ENCODE measurements at places on chromosomes 11 and 22.

- DNase-seq = no peak
Measured at GRCh38 chr11:86374069-86374468, 618 bp upstream of the CCDC81 start.

GRCh38 chr22:28358312-28358711 lies 321.3 kb downstream of the TTC28 start:
- no peak for DNase-seq

DNA sequence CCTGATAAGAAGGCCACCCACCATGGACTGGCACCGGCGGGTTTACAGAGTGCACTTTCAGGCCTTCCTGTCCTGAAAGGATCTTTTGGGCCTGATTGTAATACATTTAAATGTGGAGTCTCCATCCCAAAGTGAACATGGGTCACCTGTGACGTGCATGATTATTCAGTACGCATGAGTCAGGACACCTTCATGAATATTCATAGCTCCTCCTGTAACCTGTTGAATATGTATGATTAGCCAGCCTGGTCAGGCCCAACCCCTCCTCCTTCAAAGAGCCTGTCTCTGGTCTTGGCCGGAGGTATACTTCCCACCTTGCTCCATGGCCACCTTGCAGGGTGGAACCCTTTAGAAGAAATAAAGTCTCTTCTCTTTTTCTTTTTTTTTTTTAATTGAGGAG lies 75.9 kb upstream of the NUP50 start:
- DNase-seq = no peak

DNA sequence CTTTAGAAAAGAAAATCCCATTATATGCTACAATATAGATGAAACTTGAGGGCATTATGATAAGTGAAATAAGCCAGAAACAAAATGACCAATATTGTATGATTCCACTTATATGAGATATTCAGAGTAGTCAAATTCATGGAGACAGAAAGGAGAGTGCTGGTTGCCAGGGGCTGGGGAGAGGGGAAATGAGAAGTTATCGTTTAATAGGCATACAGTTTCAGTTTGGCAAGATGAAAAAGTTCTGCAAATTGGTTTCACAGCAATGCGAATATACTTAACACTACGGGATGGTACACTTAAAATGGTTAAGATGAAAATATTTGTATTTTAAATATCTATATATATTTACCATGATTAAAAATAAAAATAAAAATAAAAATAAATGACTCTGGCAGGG lies 31.1 kb upstream of the RDX start:
- DNase-seq = no peak

- DNase-seq = no peak
Measured at GRCh38 chr11:860234-861104, 17.8 kb downstream of the TSPAN4 start.

- no peak for DNase-seq
Measured at GRCh38 chr22:19716041-19716828, 1.9 kb downstream of the SEPTIN5 start.

DNA sequence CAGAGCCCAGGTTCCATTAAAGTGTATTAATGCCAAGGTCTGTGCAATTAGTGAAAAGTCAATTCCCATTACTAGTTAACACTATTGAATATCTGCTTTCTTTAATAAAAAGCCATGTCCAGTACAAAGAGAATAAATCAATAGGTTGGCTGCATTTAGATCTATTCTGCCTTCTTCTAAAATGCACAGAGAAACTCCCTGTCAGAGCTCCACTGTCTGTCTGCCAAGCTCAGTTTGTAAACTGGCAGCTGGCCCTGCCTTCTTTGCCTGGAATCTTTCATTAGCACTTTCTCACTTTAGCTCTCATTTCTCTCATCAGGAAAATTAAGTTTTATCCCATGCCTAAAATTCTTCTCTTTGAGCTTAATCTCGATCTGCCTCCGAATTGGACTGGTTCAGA lies 35.6 kb downstream of the ARL14EP start:
- DNase-seq = no peak

- DNase-seq = no peak
Measured at GRCh38 chr11:20771681-20772080, 102.3 kb downstream of the NELL1 start.

DNA sequence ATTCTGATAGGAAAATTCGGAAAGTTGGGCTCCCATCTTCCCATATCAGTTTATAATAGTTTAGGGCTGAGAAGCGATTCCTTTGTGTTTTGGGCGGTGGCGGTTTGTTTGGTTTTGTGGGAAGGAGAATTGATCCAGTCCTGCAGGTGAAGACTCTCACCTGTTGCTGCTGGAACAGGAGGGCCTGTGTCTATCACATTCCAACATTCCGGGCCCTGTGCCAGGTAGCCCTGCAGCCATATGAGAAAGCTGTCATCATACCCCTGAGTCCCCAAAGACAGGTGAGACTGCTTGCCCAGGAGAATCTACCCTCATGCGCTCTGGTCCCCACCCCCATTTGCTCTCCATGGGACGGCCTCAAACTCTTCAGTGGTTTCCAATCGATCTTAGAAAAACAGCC lies 62.1 kb downstream of the TRAF6 start:
- DNase-seq = no peak

DNA sequence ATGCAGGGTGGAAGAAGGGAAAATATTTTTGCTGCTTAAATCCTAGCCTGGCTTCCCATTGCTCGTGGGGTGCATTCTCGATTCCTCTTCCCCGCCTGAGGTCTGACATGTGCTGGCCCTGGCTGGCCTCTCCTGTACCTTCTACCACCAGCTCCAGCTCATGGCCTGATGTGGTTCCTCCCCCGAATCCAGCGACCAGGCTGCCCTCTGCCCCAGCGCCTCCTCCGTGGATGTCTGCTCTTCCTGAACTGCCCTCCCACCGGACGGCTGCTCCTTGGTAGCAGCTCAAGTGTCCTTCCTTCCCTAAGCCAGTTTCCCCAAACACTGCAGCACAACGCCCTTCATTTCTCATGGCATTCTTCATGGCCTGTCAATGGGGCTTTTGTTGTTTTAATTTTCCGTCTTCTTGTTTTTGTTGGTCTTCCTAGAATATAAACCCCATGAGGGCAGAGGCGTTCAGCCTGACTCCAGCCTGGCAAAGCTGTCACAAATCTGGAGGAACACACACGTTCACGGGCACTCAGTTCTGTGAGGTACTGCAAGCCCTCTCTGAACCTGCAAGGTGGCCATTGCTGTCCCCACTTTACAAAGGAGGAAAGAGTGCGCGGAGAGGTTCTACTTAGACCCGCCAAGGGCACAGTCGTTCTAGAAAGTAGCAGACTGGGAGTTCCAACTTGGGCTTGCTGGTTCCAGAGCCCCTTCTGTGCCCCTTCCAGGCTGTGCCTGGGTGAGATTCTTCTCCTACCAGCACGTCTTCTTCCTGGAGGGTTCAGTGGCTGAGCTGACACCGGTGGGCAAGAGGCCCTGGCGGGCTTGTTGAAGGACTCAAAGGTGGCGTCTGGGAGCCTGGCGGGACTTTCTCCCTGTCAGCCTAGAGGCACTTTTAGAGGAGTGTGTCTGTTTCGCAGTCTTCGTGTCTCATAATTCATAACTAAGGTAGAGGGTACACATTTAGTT lies 953 bp upstream of the LRP5 start:
- DNase-seq = no peak

DNA sequence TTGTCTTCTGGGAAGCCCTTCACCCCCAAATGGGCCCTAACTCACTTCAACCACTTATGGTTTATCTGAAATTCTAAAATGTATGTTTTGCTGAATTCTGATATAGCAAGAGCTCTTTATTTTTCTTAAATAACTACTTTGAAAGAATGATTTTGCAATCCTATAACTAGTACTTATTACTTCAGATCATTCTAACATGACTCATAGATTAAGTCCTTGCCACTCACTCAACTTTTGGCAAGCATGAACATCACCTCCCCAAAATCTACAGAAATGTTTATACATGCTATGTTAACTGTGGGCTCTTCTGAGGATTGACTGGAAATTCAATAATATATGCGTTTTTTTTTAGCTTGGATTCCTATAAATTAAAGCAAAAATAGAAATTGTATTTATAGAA lies 367.4 kb upstream of the FAT3 start:
- DNase-seq = no peak

- DNase-seq = no peak
Measured at GRCh38 chr11:118491041-118491440, 36.2 kb upstream of the TTC36 start.

DNA sequence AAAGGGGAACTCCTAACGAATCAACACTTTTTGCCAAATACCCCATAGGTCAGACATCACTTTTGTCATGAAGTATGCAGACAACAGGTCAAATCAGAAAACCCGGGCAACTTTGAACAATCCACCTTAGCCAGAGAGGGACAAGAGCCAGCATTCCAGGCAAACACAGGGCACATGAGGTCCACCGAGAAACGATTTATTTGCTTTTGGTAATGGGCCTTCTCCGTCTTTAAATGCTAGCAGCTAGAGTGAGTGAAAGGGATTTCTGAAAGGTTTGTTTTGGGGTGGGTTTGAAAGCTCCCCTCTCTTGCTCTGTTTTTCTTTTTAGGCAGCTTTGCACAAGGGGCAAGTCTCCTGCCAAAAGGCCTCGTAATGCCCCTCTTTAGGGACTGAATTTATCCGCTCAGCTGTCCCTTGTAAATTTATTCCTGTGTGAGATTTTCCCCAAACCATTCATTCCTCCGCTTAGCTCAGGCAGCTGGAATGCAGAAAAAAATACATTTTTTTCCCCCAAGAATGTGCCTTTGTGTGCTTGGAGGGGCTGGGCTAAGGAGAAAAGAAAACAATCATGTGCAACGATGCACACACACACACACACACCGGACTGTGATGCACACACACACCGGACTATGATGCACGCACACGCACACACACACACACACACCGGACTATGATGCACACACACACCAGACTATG lies 196.9 kb downstream of the SNX19 start:
- no peak for DNase-seq

DNA sequence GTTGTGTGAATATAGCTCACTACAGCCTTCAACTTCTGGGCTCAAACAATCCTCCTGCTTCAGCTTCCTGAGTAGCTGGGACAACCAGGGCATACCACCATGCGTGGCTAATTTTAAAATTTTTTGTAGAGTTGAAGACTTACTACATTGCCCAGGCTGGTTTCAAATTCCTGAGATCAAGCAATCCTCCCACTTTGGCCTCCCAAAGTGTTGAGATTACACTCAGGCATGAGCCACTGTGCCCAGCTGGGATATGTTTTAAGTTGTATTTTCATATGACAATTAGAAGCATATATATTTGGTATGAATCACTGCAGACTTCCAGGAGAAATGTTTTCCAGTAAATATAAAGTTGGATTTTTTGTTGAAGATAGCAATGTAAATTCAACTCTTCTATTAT lies 15.4 kb downstream of the DDX10 start:
- no peak for DNase-seq

GRCh38 chr22:42769574-42770447 lies 49.1 kb upstream of the A4GALT start:
- no peak for DNase-seq

- no peak for DNase-seq
Measured at GRCh38 chr11:88301488-88302140, 35.9 kb downstream of the CTSC start.

DNA sequence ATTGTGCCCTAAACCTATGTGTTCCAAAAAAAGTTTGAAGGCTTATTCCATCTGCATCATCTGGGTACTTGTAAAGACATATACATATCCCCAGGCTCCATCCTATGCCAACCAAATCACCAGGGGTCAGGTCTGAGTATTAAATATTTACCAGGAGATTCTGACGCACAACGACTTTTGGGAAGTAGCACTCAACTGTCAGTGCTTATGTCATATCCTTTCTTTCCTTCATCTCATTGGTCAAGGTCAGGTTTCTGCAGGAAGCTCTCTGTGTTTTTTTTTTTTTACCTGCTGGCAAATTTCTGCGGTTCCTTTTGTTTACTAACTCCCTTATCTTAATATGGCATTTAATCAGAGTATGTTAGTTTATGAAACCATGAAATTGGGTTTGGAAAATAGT lies 22.5 kb upstream of the CYP2R1 start:
- DNase-seq = no peak

GRCh38 chr11:61082931-61083531 lies 19.3 kb upstream of the CD5 start:
- DNase-seq = no peak

Data from stimulated activated CD4-positive, alpha-beta T cell treated with anti-CD3 and anti-CD28 coated beads, Interleukin-1b, Interleukin-23, amount 100 ng/mL, for 24 hours (primary cell).